ENCODE measurements at places on chromosomes 6 and 20.

GRCh38 chr6:14280766-14281293 is 163.3 kb downstream of the CD83 start:
- no peak for DNase-seq

DNA sequence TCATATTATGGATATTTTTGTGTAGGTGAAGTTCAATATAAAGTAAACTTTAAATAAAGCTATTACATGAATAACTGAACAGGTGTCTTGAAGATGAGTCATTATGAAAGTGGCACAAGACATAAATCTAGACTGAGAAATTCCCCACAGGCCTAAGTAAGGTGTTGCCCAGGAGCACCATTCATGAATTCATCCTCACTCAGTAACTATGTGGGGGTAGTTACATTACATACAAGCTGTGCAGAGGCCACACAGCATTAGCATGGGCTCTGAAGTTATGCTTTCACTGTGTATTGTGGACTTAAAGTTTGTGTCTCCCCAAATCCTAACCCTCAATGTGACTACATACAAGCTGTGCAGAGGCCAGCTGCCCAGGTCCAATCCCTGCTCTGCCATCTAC is 65.9 kb downstream of the BCAS1 start:
- DNase-seq, result no peak

GRCh38 chr6:95240514-95240913 is 336.8 kb upstream of the MANEA start:
- DNase-seq, result no peak

DNA sequence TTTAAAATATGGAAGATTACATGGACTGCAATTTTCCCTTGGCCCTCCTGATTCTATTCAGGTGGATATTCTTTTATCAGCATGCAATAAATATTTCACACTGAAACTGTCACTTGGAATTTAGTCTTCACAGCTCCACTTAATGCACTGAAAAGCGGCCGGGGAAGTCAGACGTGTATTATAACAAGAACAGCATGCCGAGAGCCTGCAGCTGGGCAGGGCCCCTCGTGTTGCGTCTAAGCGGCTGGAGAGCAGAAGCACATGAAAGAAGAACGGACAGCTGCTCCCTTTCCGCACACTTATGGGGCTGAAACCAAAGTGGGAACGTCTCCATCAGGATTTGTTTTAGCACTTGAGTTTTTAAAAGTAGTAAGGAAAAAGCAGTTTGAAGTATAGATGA is 57.2 kb downstream of the LYRM4 start:
- no peak for DNase-seq

DNA sequence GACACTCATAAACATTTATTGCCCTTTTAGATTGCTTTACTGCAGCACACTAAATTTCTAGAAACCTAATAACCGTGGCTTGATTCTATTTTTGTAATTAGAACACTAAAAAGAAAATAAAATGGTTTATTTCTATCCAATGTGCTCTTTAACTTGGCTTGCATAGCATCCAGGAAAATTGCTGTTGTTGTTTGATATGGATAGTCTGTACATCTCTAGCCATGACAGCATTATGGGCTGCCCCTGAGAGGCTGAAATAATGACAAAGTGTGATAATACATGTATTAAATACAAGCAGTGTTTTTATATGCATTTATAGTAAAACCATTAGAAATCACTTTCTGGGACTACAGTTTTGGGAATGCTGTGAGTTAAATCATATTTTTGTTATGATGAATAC is 472.5 kb downstream of the EPM2A start:
- DNase-seq, result no peak

Measured in activated T-cell treated with anti-CD3 and anti-CD28 coated beads for 1 hour (primary cell).